ENCODE measurements at places on chromosomes 7 and 10.

DNA sequence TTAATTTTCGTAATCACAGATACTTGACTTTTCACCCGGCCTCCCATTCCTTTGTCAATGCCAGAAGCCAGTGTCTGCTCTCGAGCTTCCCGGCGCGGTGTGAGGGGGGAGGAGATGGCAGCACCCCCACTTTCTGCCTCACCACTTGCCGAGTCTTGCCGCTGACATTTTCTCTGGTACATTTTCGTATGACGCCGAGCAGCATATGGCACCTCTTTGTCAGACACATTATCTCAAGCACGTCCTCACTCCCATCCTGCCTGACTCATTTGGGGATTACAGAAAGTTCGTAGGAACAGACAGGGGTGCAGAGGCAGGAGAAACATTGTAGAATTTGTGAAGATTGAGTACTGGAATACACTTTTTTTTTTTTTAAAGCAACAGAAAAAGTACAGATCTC lies 60.8 kb upstream of the SORCS3 start:
- DNase-seq = peak; percentile 25

- DNase-seq = no peak
Measured at GRCh38 chr10:3951993-3952392, 167.0 kb upstream of the KLF6 start.

DNA sequence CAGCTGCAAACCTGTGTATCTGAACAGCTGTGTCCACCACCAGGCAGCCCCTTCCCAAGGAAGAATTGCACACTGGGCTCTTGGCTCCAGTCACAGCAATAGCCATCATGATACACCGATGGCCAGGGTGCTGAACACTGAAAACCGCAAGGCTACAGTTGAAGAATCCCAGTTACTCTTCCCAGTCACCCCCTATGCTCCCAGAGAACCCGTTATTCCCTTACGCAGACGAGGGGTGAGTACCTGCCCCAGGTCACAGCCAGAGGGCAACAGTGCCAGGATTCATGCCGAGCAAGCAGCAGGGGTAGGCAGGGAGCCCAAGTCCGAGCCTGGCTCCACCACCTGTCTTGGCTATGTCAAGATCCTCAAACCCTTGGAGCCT lies 57.8 kb downstream of the RASGEF1A start:
- DNase-seq = peak; percentile 1

DNA sequence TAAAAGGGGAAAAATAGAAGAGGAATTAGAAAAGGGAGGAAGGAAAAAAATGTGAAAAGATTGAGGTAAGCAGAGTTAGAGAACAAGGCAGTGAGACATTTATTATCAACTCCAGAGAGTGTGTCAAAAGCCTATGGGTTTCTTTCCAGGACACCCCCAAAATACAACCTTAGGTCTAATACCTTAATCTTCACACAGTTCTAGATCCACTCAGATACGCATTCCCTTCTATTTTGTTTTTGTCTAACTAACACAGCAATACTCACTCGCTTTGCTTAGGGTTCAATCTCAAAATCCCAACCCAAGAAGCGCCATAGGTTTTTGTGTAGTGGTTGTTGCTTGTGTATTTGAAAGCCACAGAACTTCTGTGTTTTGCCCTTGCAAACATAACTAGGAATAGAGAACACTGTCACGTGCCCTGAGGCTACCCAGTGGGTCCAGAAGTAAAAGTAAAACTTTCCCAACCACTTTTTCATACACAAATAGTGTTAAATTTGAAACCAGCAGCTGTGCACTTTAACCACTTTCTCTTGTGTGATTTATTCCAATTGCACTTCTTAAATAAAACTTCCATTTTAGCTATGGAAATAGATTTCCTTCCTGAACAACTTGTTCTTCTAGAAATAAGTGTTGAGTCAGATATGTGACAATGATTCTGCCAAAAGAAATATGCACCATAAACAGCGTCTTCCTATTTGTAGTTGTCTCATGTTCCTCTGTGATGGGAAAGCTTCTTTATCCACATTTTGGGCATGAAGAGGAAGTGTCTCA lies 414.7 kb upstream of the GHITM start:
- no peak for DNase-seq

- DNase-seq = no peak
Measured at GRCh38 chr10:128898133-128898915, 568.7 kb upstream of the MGMT start.

DNA sequence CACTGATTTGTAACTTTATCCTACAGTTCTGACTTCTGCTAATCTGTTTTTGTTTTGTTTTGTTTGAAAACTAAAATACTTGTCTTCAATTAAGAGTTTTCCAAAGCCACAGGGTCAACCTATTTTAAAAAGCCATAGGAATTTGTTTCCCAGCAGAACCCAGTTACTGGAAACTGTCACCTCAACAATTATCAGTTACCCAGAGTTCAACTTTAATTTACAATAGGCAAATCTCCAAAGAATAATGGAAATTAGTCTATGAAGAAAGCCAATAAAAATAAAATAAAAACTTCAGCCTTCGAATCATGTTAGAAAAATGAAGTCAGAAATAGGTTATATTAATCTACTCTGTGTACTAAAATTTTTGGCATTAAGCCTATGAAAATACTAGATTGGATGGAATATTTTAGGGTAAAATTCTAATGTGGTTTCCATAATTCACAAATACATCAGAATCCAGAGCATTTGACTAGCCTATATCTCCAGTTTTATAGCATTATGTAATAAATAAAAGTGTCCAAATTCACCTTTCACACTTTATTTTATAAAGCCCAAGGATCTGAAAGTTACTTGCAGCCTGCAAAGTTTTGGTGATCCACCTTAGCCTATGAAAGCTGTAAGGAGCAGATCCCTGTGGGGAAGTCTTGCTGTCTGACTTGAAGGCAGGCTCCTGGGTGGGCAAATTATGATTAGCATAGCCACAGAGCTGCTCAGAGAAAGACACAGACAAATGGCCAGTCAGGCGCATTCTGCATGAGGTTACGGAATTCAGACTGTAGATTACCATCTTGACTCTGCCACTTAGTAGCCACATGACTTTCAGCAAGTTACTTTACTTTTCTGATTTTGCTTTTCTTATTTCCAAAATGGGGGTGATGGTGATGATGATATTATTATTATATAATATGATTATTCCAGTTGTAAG lies 250.0 kb upstream of the HGF start:
- DNase-seq = no peak

DNA sequence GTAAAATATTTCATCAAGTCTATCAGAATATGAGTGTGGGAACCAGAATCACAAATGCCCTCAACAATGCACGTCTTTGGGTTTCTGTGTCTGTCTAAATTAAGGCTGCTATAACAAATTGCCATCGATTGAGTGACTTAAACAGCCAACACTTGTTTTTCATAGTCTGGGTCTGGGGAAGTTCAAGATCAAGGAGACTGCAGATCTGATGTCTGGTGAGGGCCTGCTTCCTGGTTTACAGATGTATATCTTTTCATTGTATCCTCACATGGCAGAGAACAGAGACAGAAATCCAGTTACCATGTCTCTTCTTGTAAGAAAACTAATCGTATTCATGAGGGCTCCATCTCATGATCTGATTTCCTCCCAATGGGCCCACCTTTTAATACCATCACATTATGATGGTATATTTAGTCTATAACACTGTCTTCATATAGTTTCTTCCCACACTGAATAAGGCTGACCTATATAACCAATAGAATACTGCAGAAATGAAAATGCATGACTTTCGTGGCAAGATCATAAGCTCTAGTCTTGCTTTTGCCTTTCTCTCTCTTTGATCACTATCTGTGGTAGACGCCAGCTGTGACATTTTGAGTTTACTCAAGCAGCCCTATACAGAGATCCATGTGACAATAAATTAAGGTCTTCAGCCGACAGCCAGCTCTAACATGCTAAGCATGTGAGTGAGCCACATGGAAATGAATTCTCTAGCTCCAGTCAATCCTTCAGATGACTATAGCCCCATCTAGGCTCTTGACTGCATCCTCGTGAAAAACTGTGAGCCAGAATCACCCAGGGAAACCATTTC lies 51.9 kb downstream of the THSD7A start:
- no peak for DNase-seq

GRCh38 chr7:143477501-143478150 lies at the start of gene TAS2R41:
TAS2R41 (plus strand) TSS chr7:143477873; CDS start chr7:143477873, 0 bp downstream.
- no peak for DNase-seq

DNA sequence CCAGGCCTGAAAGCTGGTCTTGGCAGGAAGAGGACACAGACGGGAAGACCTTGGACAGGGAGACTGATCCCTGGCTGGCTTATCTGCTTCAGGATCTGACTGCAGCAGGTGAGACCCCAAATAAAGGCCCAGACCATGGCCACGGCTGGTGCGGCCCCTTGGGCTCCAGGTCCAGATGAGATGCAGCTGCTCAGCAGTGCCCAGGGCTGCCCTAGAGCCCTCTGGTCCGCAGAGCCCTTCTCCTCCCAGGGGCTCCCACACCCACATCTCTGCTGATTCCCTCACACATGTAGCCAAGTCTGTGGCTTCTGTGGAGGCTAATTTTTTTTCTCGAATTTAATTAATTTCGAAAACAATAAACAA lies 46.3 kb downstream of the VIPR2 start:
- DNase-seq = peak; percentile 3

- DNase-seq = no peak
Measured at GRCh38 chr7:74485611-74486010, 31.9 kb downstream of the GTF2IRD1 start.

GRCh38 chr10:35505241-35505873 lies 99.8 kb upstream of the GJD4 start:
- DNase-seq = no peak

DNA sequence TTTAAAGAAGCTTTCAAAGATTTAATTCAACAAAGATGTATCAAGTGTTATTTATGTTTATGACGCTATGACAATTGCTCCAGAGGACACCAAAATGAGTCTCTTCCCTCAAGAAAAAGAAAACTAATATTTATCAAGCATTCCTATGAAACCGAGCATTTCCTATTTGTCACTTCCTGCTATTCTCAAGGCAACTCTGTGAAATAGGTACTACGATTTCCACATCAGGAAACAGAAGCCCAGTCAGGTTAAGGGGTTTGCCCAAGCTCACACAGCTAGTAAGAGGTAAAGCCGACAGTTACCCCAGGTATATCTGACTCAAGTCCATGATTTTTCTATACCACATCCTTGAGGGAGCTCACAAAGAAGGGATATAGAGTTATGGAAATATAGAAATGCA lies 85.9 kb downstream of the TRIL start:
- no peak for DNase-seq

- no peak for DNase-seq
Measured at GRCh38 chr10:28754930-28755718, 77.8 kb downstream of the BAMBI start.

DNA sequence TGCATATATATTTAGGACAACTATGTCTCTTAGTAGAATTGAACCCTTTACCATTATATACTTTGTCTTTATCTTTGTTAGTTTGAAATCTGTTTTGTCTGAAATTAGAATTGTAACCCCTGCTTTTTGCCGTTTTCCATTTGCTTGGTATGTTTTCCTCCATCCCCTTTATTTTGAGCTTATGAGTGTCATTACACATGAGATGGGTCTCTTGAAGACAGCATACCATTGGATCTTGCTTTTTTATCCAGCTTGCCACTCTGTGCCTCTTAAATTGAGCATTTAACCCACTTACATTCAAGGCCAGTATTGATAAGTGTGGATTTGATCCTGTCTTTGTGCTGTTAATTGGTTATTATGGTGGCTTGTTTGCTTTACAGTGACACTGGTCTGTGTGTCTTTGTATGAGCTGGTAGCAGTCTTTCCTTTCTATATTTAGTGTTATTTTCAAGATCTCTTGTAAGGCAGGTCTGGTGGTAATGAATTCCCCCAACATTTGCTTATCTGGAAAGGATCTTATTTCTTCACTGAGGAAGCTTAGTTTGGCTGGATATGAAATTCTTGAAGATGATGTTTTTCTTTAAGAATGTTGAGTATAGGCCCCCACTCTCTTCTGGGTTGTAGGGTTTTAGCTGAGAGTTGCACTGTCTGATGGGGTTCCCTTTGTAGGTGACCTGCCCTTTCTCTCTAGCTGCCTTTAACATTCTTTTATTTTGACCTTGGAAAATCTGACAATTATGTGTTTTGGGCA lies 149.5 kb downstream of the AHR start:
- no peak for DNase-seq

- DNase-seq = no peak
Measured at GRCh38 chr7:22256541-22257096, 100.3 kb downstream of the RAPGEF5 start.

DNA sequence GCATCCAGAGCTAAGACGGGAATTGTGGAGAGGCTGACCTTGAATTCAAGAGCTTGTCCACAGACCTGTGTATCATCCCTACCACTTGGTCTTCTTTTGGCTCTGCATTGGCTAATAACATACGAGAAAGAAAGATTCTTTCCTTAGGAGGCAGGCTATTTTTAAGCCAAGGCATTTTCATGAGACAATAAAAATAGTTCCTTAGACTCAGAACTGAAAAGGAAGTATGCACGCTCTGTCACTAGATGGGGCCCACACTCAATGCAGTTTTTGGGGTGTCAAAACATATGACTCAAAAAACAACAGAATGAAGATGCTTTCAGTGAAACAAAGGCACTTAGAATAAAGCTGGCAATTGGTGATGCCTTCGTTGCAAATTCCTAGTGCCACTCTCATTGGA lies 265.9 kb upstream of the DGKB start:
- DNase-seq = no peak

- DNase-seq = no peak
Measured at GRCh38 chr7:104934665-104935064, 79.3 kb upstream of the KMT2E start.

DNA sequence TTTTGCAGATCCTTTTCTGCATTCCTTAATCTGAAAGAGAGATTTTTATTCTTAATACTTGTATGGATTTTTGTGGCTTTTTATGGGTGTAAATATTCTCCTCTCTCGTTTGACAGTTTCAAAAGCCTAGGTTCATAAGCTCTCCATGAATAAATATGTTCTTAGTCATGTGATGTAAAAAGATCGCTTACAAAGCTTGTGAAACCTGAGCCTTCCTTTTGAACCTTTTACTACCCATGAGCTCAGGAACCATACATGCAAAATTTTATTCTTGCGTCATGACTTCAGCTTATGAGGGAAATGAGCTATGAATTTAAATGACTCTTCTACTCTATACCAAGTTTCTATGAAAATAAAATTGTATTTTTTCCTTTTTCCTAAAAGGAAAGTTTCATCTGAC lies 98.7 kb downstream of the POLL start:
- DNase-seq = no peak

DNA sequence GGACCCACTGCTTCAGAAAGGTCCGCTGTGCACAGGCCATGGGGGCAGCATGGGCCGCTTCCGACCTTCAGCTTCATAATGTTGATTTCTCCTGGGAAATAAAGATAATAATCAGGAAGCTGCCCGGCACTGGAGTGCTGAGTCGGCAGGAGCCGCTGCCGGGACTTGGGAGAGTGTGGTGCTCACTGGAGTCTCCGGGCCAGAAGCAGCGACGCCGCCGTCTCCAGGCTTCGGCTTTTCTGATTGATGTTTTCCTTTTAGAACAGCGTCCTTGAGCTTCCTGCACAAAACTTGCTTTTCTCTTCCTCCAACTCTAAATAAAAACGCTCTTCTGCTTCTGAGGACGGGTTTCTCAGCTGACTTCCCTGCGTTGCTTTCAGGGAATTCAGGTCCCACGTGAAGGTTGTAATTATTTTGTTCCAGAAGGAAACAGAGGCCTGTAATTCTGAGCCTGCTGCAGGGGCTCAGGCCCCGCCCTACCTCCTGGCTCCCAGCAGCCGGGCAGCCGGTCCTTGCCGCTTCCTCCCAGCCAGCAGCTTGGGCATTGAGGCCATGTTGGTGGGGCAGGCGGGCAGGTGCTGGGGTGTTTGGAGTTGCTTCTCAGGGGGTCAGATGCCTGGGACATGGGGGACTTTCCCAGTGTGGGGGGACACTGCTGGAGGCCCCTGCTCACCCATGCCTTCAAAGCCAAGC lies 14.7 kb downstream of the PWWP2B start:
- DNase-seq = peak; percentile 73
